B cell (primary cell): ENCODE measurements at places on chromosomes 3 and 15. TPM values are rescaled to one million over a fixed set of nuclear protein-coding genes. Genes with fewer than 3 reads are reported as not detected.

GRCh38 chr3:30664459-30664858 is 58.1 kb downstream of the TGFBR2 start:
- H3K36me3 ChIP-seq = peaks cover 13% of the 10 kb centered on the region
- H3K4me1 ChIP-seq = peaks cover 91% of the 10 kb centered on the region
- no peaks in the 10 kb centered on the region for H3K27me3 ChIP-seq
- H3K27ac ChIP-seq = peak overlapping the region; percentile 81

GRCh38 chr15:74235962-74236361 is at the start of gene CCDC33:
Gene CCDC33 (plus strand): TSS chr15:74236326. CDS start chr15:74236720, 394 bp downstream.
- H3K27ac ChIP-seq = no peak within 1 kb of the TSS
- no peak within 1 kb of the TSS for H3K4me3 ChIP-seq
- peaks cover 16% of the 10 kb centered on the region for H3K4me1 ChIP-seq
- peak; percentile 65 for DNase-seq
- H3K27me3 ChIP-seq = no peaks in the 10 kb centered on the region
- H3K36me3 ChIP-seq = no peaks in the 10 kb centered on the region

GRCh38 chr15:91142946-91143345 is 42.9 kb downstream of the SV2B start:
- no peak overlapping the region for H3K27ac ChIP-seq
- no peaks in the 10 kb centered on the region for H3K4me1 ChIP-seq
- H3K36me3 ChIP-seq = no peaks in the 10 kb centered on the region
- no peak for DNase-seq

DNA sequence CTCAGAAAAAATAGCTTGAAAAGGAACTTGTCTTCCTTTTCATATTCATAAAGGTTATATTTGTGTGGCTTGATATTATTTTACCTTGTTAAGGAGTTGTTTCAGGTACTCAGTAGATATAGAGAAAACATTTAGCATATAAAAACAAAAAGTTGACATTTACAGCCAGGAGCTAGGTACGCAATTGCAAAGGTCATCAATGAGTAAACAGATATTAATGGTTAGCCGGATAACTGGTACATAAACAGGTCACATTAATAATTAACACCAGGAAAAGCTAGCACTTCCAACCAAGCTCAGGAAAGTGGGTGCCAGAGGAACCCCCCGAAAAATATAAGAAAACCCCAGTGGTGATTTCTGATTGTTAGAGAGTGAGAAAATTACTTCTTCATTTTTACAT is 146.6 kb upstream of the NR2F2 start:
- no peak overlapping the region for H3K4me3 ChIP-seq
- H3K27me3 ChIP-seq = no peaks in the 10 kb centered on the region
- H3K4me1 ChIP-seq = no peaks in the 10 kb centered on the region

IMPG2 gene
- polyA plus RNA-seq = 0.21 and 0.22 TPM in 2 replicates
